Stimulated activated naive B cell treated with anti-CD40 and anti-IgM and Interleukin-4, amounts not matched to agents 10 μg/mL and 1 μg/mL and 100 μg/mL, for 72 hours (primary cell): ENCODE measurements at places on chromosomes 2 and 18.

DNA sequence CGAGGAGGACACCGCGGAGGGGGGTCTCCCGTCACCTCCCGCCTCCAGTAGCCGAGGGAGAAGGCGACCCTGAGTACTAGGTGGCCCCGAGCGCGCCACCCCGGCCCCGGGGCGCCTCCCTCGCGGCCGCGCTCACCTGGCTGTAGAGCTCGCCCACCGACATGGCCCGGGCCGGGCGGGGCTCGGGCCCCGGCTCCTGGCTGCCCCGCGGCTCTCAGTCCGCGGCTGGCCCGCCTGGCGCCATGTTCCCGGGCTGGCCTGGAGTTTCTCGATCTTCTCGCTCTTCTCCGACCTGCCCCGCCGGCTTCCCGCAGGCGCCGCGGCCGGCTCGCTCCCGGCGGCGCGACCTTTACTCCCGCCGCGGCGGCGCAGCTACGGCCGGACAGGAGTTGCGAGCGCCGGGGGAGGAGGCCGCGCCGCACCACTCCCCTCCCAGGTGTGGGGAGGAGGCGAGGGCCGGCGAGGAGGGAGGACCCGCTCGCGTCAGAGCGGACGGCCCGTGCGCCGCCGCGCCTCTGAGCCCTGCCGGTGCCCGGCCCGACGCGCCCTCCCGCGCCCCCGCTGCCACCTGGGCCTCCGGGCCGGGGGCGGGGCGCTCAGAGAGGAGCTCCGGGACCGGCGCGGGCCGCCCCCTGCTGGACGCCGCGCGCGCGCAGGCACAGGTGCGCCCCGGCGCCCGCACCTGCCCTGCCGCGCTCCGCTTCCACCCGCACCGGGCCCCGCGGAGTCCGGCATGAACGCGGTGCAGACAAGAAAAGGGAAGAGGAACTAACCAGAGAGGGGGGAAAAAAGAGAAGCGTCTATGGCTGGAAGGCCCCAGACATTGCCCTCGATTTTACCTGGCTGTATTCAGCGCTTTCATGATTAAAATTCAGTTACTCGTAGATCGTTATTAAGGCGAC, at the start of gene MYO5B:
Gene MYO5B, minus strand, starts transcription at position 517 of the 902 bp plus-strand sequence. Its CDS starts 354 bp downstream, at position 163.
- peak; percentile 40 for DNase-seq

GRCh38 chr18:46291149-46291548, 187.0 kb downstream of the HAUS1 start:
- DNase-seq, result no peak

GRCh38 chr2:233789554-233789953, 11.4 kb downstream of the MROH2A start:
- DNase-seq, result no peak

DNA sequence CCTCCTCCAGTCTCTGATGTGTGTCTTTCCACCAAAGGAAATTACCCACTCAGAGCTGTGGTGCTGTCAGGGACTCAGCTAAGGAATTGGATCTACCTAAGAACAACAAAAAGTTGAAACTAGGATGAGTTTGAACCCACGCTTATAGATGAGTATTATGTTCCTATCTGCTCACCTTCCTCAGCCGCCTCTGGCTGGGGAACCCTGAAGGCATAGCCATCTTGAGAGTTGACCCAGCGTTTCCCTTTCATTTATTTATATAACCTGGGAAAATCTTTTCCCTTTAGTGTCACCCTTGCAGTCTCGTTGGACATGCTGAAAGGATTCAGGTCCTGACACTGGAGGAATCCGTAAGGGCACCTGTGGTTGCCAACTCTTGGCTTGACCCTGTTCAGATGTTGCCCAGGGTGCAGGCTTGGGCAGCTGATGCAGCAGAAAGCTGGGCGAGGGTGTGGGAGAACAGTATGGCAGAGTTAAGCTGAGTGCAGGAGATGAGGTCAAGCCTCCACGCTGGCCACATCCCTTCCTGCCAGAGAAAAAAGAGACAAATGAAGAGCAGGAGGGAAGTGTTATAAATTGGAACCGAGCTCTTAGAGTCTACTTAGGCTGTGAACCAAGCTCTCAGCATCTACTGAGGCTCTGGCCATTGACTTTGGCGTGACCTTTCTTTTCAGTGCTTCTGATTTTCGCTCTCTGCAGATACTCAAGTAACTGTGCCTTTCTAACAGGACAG, 1.9 kb downstream of the CDH20 start:
- DNase-seq, result no peak

GRCh38 chr2:21981127-21981526, 857.4 kb downstream of the TDRD15 start:
- no peak for DNase-seq

- no peak for DNase-seq
These were observed 168.5 kb upstream of the CXCR4 start for GRCh38 chr2:136286423-136286822.

GRCh38 chr2:3679180-3679579, 21.2 kb downstream of the ALLC start:
- DNase-seq, result no peak

DNA sequence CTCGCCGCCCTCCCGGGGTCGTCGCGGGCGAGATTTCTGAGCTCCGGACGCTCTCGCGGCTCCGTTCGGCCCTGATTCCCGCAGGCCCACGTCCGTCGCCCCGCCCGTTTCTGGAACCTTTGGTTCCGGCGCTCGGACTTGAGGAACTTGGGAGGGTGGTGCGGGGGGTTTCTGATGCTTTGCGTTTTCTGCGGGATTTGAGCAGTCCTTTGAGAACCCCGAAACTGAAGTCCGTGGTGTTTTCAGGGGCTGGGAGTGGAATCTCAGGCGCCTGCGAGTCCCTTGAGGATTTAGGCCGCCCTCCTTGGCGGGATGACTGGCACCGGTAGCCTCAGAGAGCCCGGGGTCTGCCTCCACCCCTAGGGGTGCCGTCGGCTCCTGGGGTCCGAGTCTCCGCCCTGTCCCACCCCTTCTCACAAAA, 336 bp downstream of the THNSL2 start:
- DNase-seq, result no peak

GRCh38 chr2:78418021-78418420, 607.5 kb upstream of the REG3G start:
- DNase-seq, result no peak

- DNase-seq, result no peak
These were observed 80.0 kb downstream of the INPP5D start for GRCh38 chr2:233140077-233140585.

DNA sequence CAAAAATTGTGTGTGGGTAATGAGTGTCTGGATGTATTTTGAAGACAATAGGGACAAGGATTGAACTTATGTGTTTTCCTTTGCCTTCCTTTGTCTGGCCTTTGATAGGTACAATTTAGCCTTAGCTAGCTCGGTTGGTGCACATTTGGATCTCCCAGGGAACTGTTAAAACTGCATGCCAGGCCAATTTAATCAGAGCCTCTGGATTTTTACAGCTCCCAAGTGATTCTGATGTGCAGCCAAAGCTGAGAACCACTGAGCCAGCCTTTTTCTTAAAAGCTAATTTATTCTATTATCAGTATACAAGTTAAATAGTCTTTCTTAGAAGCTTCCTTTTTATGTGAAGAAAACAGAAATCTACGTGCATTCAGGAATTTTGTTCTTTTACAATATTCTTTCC, 25.0 kb downstream of the PLEK start:
- DNase-seq, result no peak

- no peak for DNase-seq
These were observed 48.2 kb upstream of the SLC14A2 start for GRCh38 chr18:45567123-45567522.

GRCh38 chr2:63530704-63531279, 57.5 kb downstream of the WDPCP start:
- no peak for DNase-seq

GRCh38 chr2:173966274-173967098, 1.3 kb upstream of the SP3 start:
- no peak for DNase-seq

GRCh38 chr18:65938592-65939372, 188.0 kb downstream of the CDH7 start:
- peak; percentile 3 for DNase-seq

GRCh38 chr2:128215897-128216642, 102.6 kb downstream of the HS6ST1 start:
- DNase-seq, result no peak

DNA sequence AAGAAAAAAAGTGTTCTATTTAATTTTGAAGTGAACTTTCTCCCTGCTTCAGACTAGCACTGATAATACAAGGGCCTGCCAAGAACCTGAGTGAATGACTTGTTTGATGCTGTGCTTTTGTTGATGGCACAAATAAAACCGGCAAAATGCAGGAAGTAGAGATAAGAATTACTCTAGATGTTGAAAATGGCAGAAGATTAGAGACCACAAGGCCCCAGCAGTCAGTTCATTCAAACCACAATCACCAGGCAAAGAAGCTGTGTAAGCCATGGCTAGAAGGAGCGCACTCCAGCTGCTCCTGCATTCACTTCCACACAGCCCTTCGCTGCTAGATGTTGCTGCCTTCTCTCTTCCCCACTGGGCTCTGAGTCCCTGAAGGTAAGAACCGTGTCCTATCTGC, 297.1 kb downstream of the AGPS start:
- no peak for DNase-seq

DNA sequence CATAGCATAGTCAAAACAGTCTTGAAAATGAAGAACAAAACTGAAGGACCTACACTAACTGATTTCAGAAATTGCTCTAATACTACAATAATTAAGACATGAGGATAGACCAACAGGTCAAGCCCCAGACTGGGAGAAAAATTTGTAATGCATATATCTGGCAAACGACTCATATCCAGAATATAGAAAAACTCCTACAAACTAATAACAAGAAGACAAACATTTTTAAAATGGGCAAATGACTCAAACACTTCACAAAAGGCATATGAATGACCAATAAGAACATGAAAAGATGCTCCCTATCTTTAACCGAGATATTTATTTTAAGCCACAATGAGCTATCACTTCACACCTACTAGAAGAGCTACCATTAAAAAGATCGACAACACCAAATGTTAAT, 14.2 kb downstream of the TGFBRAP1 start:
- DNase-seq, result no peak

GRCh38 chr2:224098481-224099230, 59.6 kb upstream of the SERPINE2 start:
- no peak for DNase-seq
